ENCODE measurements at places on chromosomes 4 and X.

DNA sequence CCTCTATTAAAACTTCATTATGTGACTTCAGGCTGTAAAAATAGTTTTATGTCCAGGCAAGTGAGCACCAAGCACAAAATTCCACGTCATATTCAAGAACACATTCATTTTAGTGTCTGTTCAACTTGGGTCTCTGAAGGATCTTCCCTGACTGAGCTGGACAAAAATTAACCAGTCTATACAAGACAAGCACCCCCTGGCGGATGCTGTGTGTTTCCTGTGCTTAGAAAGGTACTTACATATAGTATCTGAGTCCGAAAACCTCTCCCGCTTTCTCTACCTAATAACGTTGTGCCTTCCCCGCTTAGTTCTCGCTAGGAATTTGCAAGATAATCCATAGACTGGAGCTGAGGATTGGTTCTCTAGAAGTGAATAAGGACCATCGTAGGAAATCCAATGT, 2214.5 kb upstream of the TENM3 start:
- DNase-seq = no peak

DNA sequence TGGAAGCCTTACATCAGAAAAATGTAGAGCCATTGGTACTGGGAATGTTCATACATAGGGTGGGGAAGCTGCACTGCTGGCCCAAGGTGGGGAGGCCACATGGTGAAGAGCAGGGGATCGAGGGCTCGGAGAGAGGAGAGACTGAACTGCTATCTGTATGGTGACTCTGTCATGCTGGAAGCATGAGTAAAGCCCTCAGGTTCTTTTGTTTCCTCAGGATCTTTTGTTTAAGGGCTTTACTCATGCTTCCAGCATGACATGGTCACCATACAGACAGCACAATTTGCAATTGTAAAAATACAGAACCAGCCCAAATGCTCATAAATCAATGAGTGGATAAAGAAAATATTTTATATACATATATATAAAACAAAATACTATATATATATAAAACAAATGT, 78.4 kb downstream of the KLF8 start:
- no peak for DNase-seq

- DNase-seq = peak; percentile 83
These were observed at the start of gene TMSB15A for GRCh38 chrX:102515975-102516941. Gene TMSB15A, minus strand, starts transcription at chrX:102516739.

DNA sequence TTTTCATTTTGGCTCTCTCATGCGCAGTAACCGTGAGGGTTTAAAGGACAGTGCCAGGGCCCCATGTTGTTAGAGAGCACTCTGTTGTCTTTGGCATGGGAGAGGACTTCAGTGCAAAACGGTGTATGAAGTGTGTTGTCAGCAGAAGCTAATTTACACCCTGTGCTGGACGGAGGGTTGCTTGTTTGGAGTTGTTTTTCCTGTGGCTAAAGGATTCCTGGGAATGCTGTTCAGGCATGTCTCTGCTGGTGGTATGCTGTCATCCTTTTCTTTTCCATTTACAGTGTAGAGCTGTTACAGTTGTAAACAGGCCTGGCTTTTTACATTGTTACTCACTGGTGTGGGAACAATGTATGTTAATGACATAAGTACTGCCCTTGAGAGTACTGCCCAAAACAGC, 206.3 kb downstream of the CBR4 start:
- DNase-seq = no peak

GRCh38 chr4:145497199-145498149, 15.8 kb downstream of the SMAD1 start:
- DNase-seq = no peak

- DNase-seq = no peak
These were observed 1.9 kb downstream of the ADGRA3 start for GRCh38 chr4:22514001-22514400.

DNA sequence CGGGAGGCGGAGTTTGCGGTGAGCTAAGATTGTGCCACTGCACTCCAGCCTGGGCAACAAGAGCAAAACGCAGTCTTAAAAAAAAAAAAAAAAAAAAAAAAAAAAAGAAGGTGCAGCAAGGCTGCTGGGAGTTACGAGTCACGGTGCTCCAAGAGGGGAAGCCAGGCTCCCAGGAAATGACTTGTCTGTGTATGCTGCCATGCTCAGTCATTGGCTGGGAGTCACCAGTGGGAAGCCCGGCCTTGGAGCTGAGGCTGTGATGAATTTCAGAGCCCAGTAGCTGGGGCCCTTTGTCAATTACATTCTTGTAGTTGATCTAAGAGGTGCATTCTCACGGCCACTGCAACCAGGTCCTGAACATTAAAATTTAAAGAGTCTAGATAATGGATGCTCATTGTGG, 1105.1 kb upstream of the TENM3 start:
- no peak for DNase-seq

- DNase-seq = no peak
These were observed 825.8 kb upstream of the LCORL start for GRCh38 chr4:18847249-18847890.

- DNase-seq = peak; percentile 81
These were observed 155.6 kb downstream of the CBR4 start for GRCh38 chr4:168854350-168854921.

- DNase-seq = no peak
These were observed 252.9 kb upstream of the CXXC4 start for GRCh38 chr4:104747635-104748034.

DNA sequence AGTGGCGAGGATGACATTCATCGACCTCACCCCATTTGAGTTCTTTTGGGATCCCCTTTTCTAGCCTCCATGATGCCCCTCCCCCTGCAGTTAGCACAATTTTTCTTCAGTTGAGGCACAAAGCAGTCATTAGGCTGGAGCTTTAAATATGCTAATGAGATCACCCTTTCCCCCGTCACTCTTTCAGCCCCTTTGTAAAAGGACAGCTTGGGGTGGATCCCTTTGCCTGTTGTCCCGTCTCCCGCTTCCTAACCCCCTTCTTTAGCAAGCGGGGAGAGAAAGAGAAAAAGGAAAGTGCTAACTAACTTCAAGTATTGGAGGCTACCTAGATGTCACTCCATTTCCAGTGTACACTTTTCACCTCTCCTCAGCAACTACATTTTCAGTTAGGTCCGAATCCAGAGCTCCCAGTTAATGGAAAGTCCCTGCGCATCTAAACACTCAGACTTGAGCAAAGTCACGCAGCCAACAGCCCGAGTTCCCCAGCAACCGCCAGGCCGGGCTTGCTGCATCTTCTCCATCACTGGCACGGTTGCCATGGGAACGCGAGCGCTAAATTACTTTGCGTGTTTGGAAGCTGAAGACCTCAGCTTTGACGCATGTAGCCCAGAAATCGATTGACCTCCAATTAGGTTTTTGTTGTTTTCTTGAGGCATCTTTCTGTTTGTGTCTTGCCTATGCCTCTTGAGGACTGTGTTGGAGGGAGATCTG, 76.8 kb downstream of the RTL5 start:
- no peak for DNase-seq

DNA sequence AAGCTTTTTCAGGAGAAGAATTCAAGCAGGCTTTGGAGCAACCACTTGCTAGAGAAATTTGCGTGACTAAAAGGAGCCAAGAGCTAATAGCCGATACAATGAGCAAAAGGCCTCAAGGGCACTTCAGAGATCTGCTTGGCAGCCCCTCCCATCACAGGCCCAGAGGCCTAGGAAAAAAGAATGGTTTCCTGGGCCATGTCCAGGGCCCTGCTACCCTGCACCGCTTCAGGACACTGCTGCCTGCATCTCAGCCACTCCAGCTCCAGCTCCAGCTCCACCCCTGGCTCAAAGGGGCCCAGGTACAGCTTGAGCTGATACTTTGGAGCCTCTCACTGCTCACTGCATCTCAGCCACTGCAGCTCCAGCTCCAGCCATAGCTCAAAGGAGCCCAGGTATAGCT, 98.9 kb downstream of the FAM13A start:
- no peak for DNase-seq

DNA sequence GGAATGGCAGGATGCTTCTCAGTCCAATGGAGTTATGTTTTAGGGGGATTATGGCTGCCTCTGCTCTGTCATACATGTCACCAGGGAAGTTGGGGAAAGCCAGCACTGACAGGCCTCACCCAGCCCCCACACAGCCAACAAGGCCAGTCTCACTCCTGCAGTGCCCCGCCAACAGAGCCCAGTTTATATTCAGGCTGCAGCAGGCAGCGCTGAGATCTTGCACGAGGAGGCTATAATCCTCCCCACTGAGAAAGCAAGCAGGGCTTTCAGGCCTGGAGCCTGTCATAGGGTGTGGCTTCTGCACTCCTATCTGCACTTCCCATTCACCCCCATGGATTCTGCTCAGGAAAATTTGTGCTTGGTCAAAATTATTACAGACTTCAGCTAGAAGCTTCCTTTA, 25.1 kb downstream of the ADAD1 start:
- no peak for DNase-seq
